CD4-positive, alpha-beta T cell treated with Interleukin-21 for 1 hour (primary cell): ENCODE measurements at places on chromosomes 1 and 21.

DNA sequence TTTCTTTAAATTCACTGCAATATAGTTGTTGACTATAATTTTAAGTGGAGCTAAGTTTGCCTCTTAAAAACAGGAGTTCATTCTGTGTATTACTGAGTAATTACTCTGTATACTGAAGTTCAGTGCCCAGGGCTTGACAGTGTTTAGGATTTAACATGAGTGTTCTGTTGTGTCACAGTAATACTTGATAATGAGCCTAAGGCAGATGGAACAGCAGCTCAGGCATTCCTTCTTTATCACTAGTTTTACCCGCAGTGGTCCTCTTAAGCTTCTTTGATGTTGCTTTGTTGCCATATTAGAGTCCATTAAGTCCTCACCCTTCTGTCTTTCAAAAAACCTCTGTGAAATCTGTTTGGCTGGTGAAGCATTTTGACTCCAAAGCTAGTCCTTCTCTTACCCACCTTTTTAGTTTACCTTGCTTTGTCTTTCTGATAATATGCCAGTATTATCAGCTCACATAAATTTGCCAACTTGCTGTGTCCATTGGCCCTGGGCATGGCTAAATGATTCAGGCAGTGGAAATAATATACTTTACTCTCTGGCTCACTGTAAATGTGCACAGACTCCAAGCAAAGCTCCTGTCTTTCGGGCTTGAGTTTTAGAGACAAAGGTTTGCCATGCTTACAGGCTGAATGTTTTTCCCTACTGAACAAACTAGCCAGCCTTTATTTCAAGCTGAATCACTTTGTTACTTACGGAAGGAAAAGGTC is 17.7 kb downstream of the HIPK1 start:
- DNase-seq = no peak

- no peak for DNase-seq
Observed at GRCh38 chr21:33751120-33751519, 108.8 kb downstream of the ITSN1 start.

DNA sequence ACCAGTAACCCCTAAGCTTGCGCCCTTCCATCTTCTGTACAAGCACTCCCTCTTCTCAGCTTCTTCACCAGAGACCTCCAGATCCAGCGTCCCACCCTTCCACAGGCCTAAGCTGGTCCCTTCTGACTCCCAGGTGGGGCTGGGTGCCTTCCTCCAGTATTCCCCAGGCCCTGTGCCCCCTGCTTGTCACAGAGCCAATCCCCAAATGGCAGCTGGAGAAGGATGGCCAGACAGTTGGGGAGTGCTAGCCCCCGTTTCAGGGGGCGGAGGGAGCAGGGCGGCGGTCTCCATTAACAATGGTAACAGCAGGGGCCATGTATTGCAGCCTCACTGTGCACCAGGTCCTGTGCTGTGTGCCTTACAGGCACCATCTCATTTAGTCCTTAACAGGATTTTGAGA is 85.7 kb downstream of the KCNN3 start:
- DNase-seq = no peak

DNA sequence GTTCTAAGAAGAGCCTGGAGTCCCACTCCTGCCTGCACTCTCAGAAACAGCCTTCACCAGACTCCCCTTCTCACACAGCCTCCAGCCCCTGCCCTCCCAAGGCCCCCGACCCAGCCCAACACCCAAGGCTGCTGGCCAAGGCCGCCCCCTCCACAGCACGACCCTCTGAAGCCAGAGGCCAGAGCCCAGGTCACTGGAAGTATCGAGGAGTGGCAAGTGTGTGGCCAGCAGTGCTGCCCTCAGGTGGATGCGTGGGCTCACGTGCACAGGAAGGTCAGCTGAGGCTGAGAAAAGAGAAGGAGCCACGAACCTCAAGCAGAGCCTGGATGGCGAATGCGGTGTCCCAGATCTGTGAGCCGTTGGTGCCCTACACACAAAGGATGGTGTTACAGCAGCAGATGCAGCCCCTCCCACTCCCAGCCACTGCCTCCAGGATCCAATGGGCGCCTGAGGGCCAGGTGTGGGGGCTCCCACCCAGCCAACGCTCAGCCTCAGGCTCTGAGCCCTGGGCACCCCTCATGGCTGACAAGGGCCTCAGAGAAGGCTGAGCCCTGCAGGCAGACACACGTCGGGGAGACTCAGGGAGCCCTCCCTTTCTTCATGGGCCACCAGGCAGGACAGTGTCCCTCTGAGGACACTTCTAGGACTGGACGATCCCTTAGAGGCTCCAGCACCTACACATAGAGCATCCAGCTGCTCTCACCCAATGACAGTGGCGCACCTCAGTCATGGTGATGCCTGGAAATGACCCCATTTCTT is 18.0 kb downstream of the LSS start:
- DNase-seq = no peak
